ENCODE measurements at places on chromosomes 5 and 9.

- no peak for DNase-seq
These were observed 12.0 kb downstream of the SAXO1 start for GRCh38 chr9:19020886-19021455.

DNA sequence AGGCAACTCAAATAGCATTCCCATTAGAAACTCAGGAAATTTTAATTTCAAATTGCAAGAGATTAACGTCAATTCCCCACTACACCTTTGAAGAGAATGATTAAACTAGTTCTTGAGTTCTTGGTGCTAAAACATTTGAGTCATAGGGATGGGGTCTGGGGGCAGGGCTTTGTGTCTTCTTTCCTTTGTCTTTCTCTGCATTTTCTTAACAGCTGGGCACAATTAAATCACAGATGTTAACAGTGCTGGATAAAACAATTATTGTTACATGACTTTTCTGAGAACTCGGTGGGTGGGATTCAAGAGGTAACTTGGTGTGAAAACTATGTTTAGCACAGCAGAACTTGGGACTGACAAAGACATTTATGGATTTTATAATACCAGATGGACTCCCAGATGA lies 351.9 kb upstream of the TNC start:
- DNase-seq: peak; percentile 79

GRCh38 chr5:9249231-9249630 lies 296.6 kb downstream of the SEMA5A start:
- no peak for DNase-seq

DNA sequence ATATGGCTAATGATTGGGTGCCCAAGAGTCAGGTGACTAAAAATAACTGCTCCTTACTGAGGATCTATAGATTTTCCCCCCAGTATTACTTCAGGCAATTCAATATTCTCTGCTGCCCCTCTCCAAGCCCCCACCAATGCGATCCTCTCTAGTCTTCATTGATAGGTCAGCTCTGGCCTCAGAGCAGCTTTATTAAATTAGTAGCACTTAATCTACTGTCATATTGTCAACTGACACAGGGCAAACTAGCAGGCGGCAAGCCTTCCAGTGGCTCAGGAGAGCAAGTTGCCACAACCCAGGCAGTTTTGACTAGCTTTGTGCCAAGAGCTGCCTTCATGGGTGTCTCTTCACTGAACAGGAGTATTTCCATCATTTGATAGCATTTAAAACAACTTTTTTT lies 462.9 kb downstream of the BNC2 start:
- no peak for DNase-seq

DNA sequence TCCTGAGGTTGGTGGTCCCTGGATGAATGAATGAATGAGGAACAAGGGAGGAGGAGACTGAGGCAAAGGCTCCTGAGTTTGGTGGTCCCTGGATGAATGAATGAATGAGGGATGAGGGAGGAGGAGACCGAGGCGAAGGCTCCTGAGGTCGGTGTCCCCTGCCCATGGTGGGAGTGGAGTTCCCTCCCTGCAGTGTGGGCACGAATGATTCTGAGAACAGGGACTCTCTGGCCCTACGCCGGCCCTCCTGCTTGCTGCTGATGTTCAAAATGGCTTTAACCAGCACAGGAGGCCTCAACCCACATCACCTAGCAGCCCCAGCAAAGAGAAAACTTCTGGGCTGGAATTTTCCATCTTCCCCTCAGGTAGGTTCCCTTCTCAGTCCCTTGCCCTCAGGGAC lies 377.8 kb downstream of the IRX2 start:
- DNase-seq: no peak

- peak; percentile 88 for DNase-seq
These were observed 20.5 kb upstream of the B4GALT1 start for GRCh38 chr9:33187519-33188218.

- no peak for DNase-seq
These were observed 35.8 kb downstream of the GSN start for GRCh38 chr9:121303456-121304451.

DNA sequence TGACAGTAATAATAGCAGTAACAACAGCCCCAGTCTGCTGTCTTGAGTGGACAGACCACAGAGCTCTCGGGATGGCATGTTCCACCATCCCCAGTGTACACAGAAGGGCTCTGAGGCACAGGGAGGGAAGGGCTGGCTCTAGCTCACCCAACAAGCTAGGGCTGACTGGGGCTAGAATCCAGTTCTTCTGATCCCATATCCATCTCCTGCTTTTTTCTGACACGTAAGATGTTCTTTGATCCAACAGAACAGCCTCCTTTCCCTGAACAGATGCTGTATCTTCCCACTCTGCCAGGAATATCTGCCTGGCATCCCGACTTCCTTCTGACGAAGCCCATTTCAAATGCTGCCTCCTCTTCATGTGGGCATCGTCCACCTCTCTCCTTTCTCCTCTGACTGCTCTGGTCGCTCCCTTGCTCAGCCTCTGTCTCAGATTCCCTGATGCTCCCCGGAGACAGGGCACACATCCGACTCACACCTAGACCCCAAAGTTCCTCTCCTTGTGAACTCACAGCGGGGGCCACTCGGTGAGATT lies 43.6 kb upstream of the CLK4 start:
- DNase-seq: no peak

DNA sequence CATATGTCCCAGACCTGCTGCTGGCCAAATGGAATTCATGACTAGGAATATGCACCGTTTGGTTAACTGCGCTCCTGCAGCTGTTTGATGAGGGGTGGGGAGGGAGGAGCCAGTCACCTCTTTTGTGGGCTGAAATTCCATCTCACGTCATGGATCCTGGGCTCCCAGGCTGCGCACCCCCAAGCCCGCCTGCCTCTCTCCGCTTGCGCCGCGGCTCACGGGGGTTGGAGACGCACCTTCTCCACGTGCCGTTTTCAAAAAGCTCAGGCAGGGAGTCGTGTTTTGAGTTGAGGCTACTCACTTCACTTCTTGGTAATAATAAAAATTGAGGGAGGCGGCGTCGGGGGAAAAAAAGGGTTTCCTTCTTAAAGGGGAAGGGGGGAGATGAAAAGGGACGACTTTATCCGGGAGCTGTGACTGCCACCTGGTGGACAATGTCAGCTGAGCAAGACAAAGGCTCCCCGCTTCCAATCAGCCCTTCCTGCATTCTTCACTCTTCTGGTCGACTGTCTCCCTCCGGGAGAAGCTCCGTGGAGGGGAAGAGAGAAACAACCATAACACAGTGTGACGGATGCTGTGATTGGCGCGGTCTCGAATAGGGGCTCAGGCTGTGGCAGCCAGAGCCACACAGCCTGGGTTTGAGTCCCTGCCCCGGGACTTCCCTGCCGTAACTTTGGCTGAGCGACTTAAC lies 15.9 kb upstream of the C5orf47 start:
- DNase-seq: peak; percentile 76

DNA sequence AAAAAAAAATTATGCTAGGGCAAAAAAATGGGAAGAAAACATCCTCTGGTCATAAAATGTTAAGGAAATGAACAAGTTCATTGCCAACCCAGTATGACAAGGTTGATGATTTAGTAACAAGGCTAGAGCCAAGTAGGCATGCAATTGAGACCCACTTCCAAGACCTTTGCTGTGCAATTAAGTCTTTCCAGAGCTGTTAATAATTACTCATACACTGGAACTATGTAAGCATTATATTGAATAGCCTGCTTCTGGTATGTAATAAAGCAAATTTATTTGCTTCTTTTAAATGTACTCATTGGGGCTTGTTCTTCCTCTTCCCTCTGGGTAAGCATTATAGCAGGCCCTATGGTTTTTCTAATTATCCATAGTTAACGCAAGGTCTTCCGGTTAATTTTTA lies 32.5 kb upstream of the SNAPC3 start:
- DNase-seq: no peak

GRCh38 chr5:6291961-6292360 lies 86.4 kb downstream of the MED10 start:
- DNase-seq: peak; percentile 22

- DNase-seq: no peak
These were observed 75.1 kb downstream of the OXCT1 start for GRCh38 chr5:41795125-41795524.

DNA sequence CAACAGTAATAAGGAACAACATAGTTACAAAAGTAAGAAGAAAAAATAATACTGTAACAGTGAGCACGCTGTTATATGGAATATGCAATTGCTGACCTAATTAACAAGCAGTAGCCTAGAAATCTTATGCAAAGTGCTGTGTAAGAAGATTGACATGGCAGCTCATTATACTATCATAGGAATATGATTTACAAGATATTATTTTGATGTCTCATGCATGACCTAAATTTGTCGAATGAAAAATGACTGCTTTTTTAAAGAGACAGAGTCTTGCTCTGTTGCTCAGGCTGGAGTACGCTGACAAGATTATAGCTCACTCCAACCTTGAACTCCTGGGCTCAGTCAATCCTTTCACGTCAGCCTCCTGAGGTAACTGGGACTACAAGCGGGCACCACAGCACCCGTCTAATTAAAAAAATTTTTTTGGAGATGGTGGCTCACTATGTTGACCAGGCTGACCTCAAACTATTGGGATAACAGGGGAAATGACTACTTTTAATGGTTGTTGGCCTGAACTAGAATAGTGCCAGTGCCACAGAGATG lies 10.5 kb downstream of the RAD23B start:
- no peak for DNase-seq

DNA sequence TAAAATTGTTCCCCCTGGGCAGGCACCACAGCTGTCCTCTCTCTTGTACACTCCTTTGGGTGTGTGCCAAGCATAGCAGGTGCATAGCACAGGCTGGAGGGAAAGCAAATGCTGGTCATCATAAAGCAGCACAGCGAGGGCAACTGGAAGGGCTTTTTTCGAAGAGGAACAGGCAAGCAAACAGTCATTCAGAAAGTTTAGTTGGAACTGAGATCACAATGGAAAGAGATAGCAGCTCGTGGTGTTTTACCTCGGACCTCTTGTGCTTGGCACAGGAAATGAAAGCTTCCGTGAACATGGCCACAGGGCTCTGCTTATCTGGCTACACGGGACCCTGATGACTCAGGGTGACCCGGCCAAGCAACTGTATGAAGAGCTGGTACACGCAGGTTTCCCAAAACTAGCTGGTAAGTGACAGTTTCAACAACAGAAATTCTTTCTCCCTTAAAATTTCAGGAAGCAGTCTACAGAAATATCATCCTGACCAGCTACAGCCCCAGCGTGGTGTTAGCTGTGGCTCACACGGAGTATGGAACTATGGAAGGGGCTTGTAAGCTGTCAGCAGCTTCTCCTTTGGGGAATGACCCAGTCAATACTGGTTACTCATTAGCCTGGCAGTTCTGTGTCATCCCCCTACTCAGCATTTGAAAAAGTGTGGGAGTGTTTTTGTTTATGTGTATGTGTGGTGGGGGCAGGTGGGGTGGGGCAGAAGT lies 48.1 kb downstream of the POC5 start:
- DNase-seq: no peak

GRCh38 chr9:92968081-92968480 lies 20.8 kb downstream of the FGD3 start:
- no peak for DNase-seq

DNA sequence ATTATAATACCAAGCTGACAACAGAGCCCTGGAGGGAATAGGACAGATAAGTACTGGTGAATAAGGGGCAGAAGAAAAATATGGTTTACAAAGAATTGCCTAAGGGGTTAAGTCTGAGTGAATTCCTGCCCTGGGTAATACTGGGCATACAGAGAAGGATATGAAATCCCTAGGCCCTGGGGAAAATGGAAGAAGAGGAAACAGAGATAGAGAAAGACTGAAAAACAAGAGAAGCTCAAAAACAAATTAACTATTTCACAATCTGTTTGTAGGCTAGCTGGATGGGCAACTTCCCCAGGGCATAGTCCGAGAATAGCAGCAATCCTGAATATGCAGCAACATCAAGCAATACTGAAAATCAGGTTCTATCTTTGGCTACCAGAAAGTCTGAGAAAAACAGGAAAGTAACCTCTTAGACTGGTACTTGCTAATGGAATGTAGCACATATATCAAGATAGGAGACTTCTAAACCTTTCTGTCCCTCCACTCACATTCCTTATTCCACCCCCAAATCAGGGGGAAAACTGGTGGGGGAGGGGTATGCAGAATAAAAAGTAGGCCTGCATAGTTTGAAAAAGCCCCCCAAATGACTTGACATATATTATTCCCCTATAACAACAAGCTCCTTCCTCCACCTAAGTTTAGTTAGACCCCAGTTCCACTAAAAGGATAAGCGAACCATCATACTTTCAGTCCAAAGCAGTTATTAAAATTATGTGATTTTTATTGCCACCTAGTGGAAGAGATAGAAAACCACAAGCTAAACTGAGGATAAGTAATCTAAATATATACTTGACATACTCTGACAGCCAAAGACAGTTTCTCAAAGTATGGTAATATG lies 20.6 kb downstream of the SLC38A9 start:
- peak; percentile 65 for DNase-seq

GRCh38 chr5:151495320-151495719 lies 47.9 kb downstream of the SLC36A1 start:
- no peak for DNase-seq

- peak; percentile 34 for DNase-seq
These were observed 113.2 kb downstream of the SLC12A2 start for GRCh38 chr5:128196791-128197190.

DNA sequence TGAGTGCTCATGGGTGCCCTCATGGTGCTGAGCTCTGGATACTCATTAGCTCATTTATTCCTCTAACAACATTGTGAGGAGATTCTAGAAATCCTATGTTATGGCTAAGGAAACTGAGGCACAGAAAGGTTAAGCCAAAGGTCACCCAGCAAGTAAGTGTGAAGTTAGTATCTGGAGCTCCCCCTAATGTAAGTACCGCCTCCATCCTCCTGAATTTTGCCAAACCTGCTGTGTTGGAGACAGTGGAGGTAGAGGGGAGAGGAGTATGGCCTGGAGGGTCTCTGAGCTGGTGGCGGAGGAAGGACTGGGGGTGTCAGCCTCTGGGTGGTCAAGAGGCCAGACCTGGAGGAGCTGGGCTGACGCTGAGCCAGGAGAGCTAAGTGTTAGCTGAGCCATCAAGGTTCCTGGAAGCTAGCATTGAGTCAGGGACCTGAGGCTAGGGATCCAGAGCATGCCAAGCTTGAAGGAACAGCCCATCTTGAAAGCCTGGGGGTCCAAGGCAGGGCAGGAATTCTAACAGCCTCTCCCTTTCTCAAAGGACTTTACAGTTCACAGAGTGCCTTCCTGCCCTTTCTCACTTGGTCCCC lies 114.8 kb downstream of the RGS3 start:
- no peak for DNase-seq

DNA sequence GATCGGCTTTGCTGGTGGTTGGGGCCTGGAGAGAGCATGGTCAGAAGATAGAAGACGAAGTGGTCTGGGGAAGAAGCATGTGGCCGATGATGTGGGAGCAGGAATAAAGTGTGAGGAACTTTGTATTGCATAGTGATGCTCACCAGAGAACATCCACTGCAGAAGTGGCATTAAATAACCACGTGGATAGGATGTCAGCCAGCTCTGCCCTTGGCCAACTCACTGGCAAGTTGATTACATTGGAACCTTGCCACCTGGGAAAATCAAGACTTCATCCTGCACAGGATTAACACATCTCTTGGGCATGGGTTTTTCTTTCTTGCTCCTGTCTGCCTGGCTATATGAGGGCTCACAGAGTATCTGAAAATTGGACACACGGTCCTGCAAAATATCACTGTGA lies 217.4 kb downstream of the DMRT2 start:
- DNase-seq: no peak

GRCh38 chr9:72134801-72135200 lies 14.4 kb upstream of the GDA start:
- DNase-seq: no peak

GRCh38 chr5:106195679-106196474 lies 1474.9 kb downstream of the EFNA5 start:
- DNase-seq: no peak

- no peak for DNase-seq
These were observed 80.5 kb downstream of the PLPP1 start for GRCh38 chr5:55454282-55454681.

GRCh38 chr9:111896942-111897600 lies 457 bp downstream of the UGCG start:
- no peak for DNase-seq

- peak; percentile 82 for DNase-seq
These were observed 41.5 kb upstream of the ANKH start for GRCh38 chr5:14913096-14913495.
